RWPE2 (cell line): ENCODE measurements at places on chromosomes 3 and 15.

DNA sequence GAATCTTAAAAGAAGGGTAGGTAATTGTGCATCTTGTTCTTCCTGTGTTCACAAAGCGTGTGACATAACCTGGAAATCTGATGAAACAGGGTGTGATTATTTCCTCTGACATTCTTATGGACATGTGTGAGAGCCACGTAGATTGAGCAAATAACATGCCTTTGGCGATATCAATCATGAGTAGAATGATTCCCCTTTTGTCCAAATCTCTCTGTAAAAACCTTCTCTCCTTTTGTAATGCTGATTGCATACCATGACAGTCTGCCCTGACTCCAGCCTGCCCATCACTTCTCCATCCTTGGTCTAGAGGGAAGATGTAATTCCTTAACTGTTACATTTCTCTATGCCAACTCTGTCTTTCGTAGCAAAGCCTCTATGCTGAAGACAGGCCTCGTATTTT, 115.0 kb downstream of the IL5RA start:
- no peaks in the 10 kb centered on the region for H3K27me3 ChIP-seq
- H3K36me3 ChIP-seq = no peaks in the 10 kb centered on the region
- H3K4me3 ChIP-seq = no peak overlapping the region
- no peaks in the 10 kb centered on the region for H3K4me1 ChIP-seq
- no peak overlapping the region for H3K27ac ChIP-seq
- DNase-seq = no peak

DNA sequence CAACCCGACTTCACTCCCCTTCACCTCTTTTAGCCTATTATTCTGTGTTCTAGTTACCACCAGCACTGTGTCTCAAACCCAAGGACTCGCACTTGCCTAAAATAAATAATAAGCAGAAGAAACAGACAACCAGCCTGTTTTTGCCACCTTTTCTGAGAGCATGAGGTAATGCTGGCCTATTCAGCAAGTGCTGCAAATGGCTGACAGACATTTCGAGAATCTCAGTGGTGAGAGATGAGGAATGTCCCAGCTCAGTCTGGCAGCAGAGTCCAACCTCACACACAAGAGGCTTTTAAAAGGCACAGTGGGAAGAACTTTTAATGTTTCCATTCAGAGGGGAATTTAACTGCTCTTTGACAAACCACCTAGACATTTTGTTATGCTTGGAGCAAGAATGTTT, 143.3 kb upstream of the GMNC start:
- no peak for DNase-seq
- H3K36me3 ChIP-seq = no peaks in the 10 kb centered on the region
- no peaks in the 10 kb centered on the region for H3K27me3 ChIP-seq
- no peak overlapping the region for H3K27ac ChIP-seq

- H3K36me3 ChIP-seq = no peaks in the 10 kb centered on the region
- H3K4me1 ChIP-seq = peaks cover 5% of the 10 kb centered on the region
- H3K27ac ChIP-seq = peak overlapping the region; percentile 36
These were observed 77.6 kb upstream of the CCDC80 start for GRCh38 chr3:112718516-112718915.

GRCh38 chr3:38960953-38961622, 90.7 kb downstream of the SCN11A start:
- H3K27me3 ChIP-seq = no peaks in the 10 kb centered on the region
- DNase-seq = no peak
- H3K4me1 ChIP-seq = no peaks in the 10 kb centered on the region
- no peak overlapping the region for H3K27ac ChIP-seq

DNA sequence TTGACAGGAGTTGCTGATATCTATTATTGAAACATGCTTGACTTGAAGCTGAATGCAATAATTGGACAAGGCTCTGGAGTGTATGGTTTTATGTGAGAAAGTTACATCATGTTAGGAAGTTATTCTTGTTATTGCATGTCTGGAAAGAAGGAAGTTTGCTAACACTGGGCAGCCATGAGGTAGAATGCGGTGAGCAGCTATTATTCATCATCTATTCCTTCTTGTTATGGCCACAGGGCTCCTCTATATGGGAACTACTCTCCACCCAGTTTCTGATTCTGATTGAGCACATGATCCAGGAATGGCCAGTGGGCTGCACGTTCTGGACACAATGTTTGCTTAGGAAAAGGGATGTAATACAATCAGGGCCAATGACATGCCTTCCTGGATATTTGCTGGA, 37.8 kb upstream of the SCN5A start:
- no peaks in the 10 kb centered on the region for H3K36me3 ChIP-seq
- H3K4me3 ChIP-seq = no peak overlapping the region
- DNase-seq = no peak
- no peak overlapping the region for H3K27ac ChIP-seq

DNA sequence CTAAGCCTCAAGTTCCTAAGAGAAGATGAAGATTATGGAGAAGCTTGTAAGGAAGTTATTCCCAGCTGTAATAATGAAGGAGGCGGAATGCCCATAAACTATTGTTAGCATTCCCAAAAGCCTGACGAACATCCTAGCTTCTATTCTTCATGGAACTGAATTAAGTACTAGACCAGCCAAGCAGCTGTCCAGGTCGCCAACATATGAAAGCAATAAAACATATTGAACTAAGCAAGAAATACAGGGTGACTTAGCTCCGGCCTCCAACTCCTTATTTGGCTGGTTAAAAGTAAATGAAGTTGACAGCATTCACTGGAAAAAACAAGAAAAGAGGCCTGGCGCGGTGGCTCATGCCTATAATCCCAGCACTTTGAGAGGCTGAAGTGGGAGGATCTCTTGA, 174.0 kb upstream of the TPM1 start:
- H3K4me1 ChIP-seq = no peaks in the 10 kb centered on the region
- H3K27ac ChIP-seq = no peak overlapping the region
- H3K4me3 ChIP-seq = no peak overlapping the region
- H3K36me3 ChIP-seq = no peaks in the 10 kb centered on the region
- H3K27me3 ChIP-seq = no peaks in the 10 kb centered on the region

DNA sequence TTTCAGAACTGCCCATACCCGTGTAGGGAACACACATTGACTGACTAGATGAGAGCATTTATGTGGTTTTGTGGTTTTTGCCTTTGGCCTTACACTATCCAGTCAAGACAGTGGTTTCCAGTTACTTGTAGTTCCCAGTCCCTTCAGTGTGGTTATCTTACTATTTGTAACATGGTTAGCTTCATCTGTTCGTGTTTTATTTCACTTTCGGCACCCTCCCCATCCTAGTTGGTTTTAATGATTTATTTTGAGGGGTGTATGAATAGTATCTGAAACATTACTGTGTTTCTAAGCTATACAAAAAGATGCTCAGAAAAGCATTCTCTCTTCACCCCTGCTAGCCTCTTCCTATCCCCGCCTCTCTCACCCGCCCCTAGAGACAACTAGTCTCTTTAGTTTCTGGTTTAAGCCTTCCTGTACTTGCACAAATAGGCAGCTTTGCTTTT, 14.1 kb downstream of the LYSMD4 start:
- H3K36me3 ChIP-seq = peaks cover 5% of the 10 kb centered on the region; the same call in 1 of the 2 replicates
- no peak overlapping the region for H3K27ac ChIP-seq
- no peaks in the 10 kb centered on the region for H3K27me3 ChIP-seq
- no peak for DNase-seq
- peaks cover 11% of the 10 kb centered on the region for H3K4me1 ChIP-seq
- H3K4me3 ChIP-seq = no peak overlapping the region

GRCh38 chr3:32467333-32468070, 35.1 kb downstream of the CMTM6 start:
- H3K4me3 ChIP-seq = no peak overlapping the region
- peaks cover 17% of the 10 kb centered on the region for H3K4me1 ChIP-seq
- no peaks in the 10 kb centered on the region; the same call in 1 of the 2 replicates for H3K36me3 ChIP-seq
- no peak for DNase-seq
- no peaks in the 10 kb centered on the region for H3K27me3 ChIP-seq
- no peak overlapping the region for H3K27ac ChIP-seq

GRCh38 chr3:46845397-46845859, 17.8 kb downstream of the MYL3 start:
- no peaks in the 10 kb centered on the region for H3K4me1 ChIP-seq
- peak overlapping the region; percentile 13 for H3K4me3 ChIP-seq
- no peaks in the 10 kb centered on the region for H3K27me3 ChIP-seq
- H3K27ac ChIP-seq = no peak overlapping the region

GRCh38 chr15:91620229-91620628, 233.3 kb upstream of the SLCO3A1 start:
- DNase-seq = no peak
- H3K36me3 ChIP-seq = no peaks in the 10 kb centered on the region
- H3K4me1 ChIP-seq = no peaks in the 10 kb centered on the region
- H3K4me3 ChIP-seq = no peak overlapping the region
